ENCODE measurements at places on chromosomes 16 and 17.

- no peak for DNase-seq
These were observed 12.6 kb upstream of the GOSR2 start for GRCh38 chr17:46910179-46910927.

DNA sequence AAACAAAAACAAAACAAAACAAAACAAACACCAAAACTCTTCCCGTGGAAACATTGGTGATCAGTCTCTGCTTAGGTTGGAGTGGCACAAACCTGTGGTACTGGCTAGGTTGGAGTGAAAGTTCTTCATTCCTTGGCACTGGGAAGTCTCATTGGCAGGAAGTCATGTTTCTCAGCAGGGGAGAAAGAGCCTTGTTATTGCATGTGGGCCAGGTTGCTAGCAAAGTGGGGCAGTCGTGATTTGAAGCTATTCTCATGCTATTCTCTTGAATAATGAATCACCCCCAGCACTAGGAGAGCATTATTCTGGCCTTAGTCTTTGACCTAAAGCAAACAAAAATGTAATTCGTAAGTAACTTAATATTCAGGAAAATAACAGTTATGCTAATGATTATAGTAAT lies 24.3 kb upstream of the B4GALNT2 start:
- DNase-seq = no peak

DNA sequence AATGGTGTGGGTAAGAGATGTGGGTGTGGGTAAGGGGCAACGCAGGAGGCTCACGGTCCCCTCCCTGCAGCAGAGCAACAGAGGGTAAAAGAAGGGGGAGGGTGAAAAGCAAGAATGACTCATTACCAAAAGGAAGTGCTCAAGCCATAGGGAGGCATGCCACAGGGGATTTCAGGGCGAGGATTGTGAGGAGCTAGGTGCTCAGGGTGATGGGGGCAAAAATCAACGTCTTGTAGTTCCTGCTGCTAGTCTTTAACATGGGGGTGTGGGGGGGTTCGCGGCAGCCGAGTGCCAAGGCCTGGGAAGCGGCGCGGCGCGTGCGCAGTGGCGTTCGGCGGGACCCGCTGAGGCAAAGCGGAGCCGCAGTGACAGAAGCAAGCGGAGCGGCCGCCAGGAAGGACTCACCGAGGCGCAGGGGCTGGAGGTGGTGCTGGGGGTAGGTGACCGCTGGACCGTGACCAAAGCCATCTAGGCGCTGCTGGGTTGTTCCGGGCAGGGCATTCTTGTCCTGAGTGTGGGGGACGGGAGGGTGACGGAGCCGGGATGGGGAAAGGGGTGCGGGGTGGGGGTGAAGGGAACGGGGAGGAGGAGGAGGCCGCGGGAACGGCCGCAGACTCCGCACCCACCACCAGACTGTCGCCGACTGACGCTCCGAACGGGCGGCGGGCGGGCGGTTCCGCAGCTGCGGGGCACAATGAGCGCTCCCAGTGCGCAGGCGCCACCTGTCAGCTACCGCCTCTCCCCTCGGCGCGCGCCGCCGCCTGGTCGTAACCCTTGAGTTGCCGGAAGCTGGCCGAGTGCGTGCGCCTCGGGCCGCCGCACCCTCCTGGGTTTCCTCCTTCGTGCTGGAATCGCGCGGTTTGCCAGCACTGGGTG lies at the start of gene SSH2:
Gene SSH2, minus strand, starts transcription at position 696 of the 876 bp plus-strand sequence. Its CDS starts 228 bp downstream, at position 468.
- DNase-seq = peak; percentile 73

DNA sequence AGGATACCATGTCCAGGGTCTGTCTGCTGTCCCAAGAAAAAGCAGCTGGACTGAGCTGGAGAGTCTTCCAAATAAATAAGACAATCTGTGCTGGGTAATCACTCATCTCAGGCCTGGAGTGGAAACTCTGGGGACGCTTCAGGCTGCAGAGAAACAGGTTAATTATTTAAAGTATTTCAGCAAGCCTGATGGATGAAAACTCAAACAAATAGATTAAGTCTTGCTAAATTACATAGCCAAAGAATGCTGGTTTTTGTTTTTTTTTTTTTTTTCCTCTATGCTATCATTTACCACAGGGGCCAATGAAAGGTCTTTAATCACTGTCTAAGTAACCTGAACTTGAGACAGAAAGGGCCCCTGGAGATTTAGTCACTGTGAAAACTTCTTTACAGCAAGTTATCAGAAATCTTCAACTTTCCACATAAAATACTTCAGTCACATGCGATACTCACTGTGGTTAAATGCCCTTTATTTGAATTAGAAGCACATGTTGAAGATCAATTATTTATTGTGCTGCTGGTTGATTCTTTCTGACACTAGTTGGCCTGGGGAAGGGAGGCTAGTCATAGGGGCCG lies 31.0 kb upstream of the KCNJ2 start:
- no peak for DNase-seq

DNA sequence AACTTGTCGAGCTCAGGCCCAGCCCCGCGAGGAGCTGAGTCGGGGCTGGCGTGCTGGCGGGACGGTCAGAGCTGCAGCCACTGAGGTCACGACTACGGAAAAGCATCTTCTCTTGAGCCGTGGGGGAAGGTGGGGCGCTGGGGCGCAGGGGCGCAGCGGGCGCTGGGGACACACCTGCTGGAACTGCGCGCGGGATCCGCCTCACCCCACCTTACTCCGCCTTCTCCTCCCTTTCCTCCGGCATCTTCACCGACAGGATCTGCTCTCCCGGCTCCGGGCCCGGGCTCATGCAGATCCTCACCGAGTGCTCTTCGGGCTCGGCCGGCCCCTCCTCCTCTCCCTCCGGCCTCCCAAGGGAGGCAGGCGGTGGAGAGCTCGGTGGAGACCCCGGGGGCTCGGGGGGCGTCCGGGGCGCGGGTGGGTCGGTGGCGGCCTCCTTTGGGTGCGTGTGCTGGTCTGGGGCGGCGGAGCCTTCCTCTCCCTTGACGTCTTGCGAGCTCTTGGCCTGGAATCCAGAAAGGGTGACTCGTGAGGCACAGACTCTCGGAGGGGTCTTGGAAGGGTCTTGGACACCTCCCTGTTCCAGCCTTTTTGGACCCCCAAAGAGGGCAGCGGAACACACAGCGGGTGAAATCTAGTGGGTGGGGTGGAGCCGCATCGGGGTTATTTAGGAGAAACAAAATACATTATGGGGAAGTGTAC lies 81.8 kb upstream of the KIFC3 start:
- DNase-seq = no peak

Data from NCI-H1048 (cell line).